ENCODE measurements at places on chromosomes 1 and 21. TPM values are rescaled to one million over a fixed set of nuclear protein-coding genes. Genes with fewer than 3 reads are reported as not detected.

ALX3 gene
- total RNA-seq, result not detected

- peak; percentile 40 for DNase-seq
Observed at GRCh38 chr1:9449110-9449627, 90.1 kb upstream of the SLC25A33 start.

DNA sequence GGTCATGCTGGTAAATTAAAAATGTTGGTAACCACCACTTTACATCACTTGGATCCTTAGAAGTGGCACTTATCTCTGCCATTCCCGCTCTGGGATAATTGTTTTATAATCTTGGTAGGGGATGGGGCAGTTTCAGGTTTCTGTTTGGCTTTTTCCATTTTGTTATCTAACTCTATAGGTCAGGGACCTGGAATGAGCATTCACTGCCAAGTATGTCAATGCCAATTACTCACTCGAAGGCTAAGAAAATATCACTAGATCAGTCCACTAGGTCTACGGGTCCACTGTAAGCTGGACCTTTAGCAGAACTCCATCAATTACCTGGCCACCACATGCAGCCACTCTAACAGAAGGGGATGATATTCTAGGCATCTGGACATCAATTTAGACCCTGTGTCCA is 4.5 kb upstream of the DIP2A start:
- no peak for DNase-seq

DNA sequence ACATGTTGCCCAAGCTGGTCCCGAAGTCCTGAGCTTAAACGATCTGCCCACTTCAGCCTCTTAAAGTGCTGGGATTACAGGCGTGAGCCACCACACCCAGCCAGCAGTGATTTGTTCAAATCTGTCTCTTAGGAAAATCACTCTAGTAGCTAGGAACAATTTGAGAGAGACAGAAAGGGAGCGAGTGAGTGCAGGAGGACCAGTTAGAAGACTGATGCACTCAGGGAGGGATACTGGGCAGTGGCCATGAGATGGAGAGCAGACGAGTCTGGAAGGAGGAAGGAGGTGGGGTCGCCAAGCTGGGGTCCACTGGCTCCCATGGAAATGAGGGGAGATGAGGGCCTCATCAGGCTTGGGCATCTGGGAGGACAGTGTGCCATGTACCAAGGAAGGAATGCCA is 23.6 kb upstream of the SSBP3 start:
- no peak for DNase-seq

- no peak for DNase-seq
Observed at GRCh38 chr1:182059936-182060335, 1.6 kb downstream of the ZNF648 start.

Measured in mucosa of gallbladder (tissue), 1 donor.